ENCODE measurements at places on chromosomes 16 and 17.

DNA sequence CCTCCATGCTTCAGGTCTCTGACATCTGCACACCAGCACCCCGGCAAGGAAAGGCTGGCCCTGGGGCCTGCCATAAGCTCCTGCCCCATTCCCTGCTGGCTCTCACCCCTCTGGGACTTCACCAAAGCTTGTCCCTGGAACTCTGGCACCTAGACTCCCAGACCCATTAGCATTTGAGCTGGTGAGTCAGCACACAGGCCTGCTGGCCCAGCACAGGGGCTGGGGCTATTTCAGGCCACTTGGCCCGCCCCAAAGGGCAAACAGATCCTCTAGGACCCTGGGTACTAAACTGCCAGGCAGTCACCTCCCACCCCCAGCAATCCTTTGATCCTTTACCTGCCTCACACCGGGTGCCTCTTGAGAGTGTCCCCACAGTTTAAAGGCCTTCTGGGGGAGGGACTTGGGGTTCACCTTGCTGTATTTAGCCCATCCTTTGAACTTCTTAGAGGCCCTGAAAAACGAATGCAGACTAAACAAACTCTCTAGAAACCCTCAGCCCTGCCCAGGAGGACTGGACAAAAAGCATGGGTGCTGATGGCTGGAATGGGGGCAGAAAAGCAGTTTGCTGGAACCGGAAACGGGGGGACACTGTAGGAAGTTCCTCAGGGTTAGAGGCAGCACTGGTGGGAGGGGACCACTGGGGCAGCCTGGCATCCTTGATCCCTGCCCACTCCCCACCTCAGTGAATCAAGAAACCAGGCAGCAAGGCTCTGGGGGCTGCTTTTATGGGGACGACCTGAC is 3.2 kb upstream of the SAMD14 start:
- no peak for DNase-seq

GRCh38 chr16:1565083-1565805 is 31.8 kb downstream of the TMEM204 start:
- no peak for DNase-seq

DNA sequence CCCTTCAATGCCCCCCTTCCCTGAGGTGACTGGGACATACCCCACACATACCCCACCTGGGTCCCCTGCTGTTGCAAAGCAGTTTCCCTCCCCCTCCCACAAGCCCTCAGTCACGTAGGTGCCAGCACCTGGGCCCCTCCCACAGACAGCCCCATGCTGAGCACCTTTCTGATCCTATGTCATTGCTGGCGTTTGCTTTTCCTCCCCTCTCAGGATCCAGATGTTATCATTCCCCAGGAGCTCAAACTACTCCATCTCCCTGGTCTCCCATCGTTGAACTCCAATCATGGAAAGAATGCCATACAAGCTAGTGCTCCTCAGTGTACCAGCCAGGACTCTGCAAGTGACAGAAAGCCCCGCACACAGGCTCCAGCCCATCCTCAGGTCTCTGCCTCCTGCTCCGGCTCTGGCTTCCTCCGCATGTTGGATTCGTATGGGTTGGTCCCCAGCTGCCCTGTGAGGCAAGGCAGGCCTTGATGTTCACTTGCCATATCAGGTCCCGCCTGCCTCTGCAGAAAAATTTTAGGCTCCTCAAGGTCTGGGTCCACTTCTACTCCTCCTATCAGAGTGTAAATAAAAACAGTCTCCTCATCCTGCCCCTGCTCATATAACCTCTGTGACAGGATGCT is 31.4 kb upstream of the MED9 start:
- DNase-seq = no peak

- no peak for DNase-seq
Observed at GRCh38 chr17:15349119-15349518, 7.7 kb upstream of the TEKT3 start.

DNA sequence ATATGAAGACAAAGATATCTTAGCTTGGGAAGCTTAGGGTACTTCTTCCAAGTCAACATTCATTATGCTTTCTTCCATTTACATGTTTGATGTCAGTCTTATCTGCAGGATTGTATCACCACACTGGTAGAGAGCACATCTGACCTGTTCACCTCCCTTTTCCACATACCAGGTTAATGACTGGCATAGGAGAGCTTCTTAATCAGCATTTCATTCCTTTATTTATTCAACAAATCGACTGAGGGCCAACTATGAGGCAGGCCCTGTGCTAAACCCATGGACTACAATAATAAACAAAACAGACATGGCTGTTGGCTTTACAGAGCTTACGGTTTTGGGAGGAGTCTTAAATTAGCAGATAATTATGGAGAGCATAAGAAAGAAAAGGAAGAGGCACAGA is 378.1 kb upstream of the CDH11 start:
- no peak for DNase-seq

- DNase-seq = no peak
Observed at GRCh38 chr17:74773871-74774286, 2.3 kb downstream of the NAT9 start.

GRCh38 chr17:35238821-35239220 is 4.1 kb upstream of the SLFN5 start:
- no peak for DNase-seq

DNA sequence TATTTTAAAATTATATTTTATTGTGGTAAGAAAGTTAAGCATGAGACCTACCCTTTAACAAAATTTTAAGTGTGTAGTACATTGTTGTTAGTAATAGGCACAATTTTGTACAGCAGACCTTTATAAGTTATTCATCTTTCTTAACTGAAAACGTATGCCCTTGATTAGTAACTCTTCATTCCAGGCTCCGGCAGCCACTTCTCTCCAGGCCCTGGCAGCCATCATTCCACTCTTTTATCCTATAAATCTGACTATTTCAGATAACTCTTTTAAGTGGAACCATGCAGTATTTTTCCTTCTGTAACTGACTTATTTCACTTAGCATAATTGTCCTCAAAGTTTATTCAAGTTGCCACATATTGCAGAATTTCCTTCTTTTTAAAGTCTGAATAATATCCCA is 348.2 kb downstream of the CDH11 start:
- DNase-seq = no peak

- DNase-seq = no peak
Observed at GRCh38 chr16:55323637-55324271, at the start of gene IRX6. Gene IRX6 (plus strand): TSS chr16:55324203. CDS start chr16:55325092, 889 bp downstream.

DNA sequence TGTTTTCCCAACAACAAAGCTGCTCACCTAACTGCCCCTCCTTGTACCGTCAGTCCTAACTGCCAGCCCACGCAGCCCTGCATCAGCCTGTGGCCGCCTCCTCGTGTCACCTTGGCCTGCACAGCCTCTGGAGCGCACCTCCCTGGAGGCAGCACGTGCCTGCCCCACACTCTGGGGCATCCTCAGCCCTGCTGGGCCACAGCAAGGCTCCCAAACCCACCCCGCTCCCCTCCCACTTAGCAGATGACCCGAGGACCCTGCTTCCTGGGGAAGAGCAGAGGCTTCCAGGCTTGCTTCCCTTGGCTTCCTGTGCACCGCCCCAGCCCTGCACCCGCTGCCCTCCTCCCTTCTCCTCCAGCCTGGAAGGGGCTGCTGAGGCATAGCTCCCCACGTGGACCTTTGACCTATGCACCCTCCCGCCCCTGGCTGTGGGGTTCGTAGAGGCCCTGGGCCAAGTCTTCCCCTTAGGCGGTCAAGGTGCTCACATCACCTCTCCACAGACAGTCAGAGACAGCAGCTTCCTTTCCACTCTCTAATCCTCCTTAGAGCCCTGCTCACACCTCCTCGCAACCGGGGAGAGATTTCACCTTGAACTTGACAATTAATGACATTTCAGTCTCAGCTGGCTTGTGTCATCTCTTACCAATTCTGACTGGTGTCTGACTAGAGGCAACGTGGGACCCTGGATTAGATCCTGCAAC is 115.0 kb downstream of the MGAT5B start:
- DNase-seq = no peak

- DNase-seq = no peak
Observed at GRCh38 chr16:78519896-78520295, 420.4 kb downstream of the WWOX start.

DNA sequence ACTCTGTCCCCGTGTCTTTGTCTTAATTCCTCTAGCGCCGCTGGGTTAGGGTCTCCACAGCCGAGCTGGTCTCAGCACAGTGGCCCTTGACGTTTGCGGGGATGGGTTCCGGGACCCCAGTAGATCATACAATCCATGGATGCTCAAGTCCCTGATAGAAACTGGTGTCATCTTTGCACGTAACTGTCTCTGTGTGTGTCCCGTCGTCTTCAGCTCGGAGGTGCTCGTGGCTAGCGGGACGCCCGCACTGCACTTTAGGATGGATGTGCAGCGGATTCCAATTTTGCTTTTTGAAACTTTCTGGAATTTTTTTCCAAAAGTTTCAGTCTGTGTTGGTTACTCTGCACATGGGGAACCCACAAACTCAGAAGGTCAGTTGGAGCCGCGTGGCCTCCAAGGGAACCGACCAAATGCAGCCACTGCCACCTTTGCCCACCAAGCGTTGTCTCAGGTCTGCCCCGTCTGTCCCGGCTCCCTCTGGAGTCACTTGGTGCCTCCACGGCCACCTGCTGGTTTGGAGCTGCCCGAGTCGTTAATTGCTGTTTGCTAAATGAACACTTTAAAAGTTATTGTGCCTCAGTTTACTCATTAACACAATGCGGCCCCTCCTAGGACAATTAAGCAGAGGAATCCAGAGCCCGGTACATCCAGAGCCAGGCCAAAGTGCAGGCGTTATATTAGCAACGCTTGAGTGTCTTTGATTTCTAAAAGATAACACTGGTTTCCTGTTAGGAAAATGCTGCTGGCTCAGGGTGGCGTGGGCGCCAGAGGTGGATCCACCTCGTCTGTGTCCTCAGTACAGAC is 5.3 kb upstream of the DPEP1 start:
- DNase-seq = no peak

GRCh38 chr16:22001591-22001990 is 675 bp upstream of the PDZD9 start:
- DNase-seq = no peak

GRCh38 chr16:87678618-87679017 is 76.3 kb downstream of the JPH3 start:
- DNase-seq = no peak

GRCh38 chr16:49650603-49651002 is 205.3 kb downstream of the ZNF423 start:
- DNase-seq = no peak

GRCh38 chr16:13606804-13607203 is 313.1 kb upstream of the ERCC4 start:
- no peak for DNase-seq

- no peak for DNase-seq
Observed at GRCh38 chr17:63024716-63025115, 58.7 kb downstream of the TANC2 start.

DNA sequence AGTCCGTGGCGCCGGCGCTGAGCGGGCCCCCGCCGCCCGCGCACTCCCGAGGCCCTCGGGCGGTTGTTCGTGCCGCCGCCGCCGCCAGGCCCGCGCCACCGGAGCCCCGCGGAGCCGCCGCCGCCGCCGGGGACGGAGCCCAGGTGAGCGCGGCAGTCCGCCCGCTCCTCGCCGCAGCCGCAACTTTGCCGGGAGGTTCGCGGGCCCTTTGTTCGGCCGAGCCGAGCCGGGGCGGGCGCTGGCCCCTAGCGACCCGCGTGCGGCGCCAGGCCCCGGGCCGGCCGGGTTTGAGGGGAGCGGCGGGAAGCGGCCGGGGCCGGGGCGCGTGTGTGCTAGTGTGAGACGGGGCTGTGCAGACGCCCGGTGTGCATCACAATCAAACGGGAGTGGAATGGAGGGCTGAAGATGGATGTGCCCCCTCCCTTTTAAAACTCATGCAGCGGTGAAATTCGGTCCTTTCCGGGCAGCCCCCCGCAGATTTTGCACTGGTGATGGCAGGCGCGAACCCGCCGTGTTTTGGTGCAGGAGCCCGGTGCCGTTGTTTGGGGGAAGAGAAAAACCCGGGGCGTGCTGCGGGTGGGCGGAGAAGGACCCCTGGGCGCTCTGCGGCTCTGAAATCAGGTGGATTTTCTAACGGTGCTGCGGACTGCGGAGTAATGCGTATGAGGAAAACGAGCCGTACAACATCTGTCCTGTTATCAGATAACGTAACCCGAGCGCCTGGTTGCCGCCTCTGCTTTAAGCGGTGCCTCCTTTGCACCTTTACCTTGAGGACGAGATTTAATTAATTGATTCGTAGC is 823 bp downstream of the TNRC6C start:
- DNase-seq = no peak

DNA sequence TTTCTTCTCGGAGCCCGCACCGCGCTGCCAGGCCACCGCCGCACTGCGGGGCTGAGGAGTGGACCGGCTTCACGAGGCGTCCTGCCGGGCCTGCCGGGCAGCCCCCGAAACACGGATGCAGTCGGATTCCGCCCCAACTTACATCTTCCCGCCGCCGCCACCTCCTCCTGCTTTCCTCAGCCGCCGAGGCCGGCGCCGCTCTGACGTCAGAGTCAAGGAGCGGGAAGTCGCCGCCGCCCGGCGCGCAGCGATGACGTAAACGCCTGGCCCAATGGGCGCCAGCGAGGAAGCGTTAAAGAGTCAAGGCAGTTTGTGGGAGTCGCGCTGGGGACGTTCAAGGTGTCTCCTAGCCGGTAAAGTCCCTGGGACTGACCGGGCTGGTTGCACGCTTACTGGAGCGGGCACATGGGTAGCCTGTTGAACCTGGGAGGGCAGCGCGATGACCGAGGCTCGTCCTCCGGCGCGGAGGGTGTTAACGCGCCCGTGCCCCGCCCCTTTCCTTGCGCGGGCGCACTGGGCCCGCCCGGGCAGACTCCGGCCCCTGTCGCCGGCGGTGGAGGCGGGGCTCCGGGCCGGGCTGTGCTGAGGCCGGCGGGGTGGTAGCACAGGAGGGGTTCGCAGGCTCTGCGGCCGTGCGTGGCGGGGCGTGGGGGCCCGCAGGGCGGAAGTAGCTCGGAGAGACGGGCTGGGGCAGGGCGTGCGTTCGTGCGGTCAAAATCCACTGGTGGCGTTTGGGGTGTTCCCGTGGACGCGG is at the start of gene RNPS1:
TSS of gene RNPS1 (minus strand) at position 214 of the 754 bp plus-strand sequence. CDS start 3,483 bp downstream, outside the sequence.
- peak; percentile 84 for DNase-seq

- no peak for DNase-seq
Observed at GRCh38 chr17:27206447-27206846, 87.5 kb upstream of the WSB1 start.

- DNase-seq = no peak
Observed at GRCh38 chr16:71448274-71448866, 6.5 kb upstream of the TLE7 start.

DNA sequence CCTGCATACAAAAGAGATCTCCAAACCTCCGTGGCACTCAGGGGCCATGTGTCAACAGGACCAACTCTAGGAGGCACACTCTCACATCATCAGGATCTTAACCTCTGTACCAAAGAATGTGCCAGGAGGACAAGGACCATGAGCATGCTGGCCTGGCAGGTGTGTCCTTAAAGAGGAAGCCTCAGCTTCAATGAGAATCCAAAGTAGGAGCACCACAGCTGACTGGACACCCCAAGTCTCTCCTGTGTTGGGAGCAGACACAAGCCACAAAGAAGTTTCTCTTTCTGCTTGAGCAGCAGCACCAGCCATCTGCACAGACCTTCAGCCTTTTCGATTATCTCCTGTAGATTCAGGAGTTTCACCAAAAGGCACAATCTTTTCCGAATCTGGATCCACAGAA is 1734.5 kb downstream of the TP53TG3F start:
- DNase-seq = no peak

DNA sequence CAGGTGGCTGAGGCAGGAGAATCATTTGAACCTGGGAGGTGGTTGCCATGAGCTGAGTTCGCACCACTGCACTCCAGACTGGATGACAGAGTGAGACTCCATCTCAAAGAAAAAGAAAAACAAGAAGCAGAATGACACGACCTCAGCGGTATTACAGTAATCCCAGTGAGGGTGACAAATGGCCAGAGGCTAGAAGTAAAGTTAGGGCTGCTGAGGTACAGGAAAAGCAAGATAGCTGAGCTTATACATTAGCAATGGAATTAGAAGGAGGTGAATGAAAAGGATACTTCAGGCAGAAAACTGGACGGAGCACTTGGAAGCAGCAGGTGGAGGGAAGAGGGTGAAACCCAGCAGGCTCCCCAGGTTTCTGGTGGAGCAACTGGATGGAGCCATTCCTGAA is 26.1 kb upstream of the AMZ2 start:
- no peak for DNase-seq

All from hippocampal formation (tissue), 2 donors.